ENCODE measurements at places on chromosomes 12 and 14.

DNA sequence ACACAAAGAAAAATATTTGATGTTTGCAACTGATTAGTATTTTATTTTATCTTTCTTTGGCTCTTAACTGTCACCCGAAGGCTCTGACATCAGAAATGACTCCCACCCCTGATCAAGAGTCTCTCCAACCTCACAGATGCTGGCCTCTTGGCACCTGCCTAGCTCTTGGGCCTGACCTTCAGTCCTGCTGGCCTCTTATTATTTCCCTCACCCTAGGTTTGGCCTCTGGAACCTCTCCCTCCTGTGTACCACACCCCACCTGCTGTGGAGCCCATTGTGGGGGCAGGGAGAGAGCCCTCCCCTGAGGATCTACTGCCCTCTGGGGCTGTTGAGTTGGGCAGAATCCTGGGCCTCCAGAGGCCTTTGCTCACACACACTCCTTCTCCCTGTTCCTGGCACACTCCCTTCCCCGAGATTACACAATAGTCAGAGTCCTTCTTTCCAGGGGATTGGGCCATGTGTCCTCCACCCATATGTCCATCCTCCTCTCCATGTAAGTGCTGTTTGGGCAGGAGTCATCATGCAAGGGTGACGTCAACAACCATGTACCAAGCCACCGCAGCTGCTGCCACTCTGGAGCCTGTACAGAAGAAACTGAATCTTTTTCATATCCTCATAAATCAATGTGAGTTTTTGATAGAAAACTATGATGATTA is 124.3 kb downstream of the RASSF9 start:
- no peak for DNase-seq

DNA sequence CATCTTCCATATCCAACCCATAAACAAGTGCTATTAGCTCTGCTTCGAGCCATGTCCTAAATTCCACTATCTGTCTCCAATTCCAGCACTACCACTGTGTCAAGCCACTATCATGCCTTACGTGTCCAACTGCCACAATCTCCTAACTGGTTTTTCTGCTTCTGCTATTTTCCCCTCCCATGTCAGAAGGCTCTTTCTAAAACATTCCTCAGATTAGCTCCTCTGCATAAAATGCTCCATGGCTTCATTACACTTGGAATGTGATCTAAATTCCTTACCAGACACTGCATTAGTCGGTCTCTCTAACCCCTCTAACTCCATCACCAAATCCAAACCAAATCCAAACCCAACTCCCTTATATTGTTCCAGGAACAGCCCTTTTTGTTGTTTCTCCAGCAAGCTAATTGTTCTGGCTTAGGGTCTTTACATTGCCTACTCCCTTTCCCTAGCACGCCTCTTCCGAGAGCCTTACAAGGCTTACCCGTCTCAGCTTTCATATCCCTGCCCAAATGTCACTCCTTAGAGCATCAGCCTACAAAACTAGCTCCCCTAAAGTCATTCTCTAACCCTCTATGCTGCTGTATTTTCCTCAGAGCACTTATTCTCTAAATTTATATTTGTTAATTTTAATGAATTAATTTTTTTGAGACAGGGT is 139.7 kb downstream of the HELB start:
- DNase-seq = no peak

- no peak for DNase-seq
Observed at GRCh38 chr12:67986632-67987031, 2.6 kb upstream of the IFNG-AS1 start.

- DNase-seq = no peak
Observed at GRCh38 chr14:94373708-94374107, 14.7 kb downstream of the SERPINA1 start.

GRCh38 chr12:94872007-94872653 is 131.4 kb downstream of the NDUFA12 start:
- no peak for DNase-seq
